ENCODE measurements at places on chromosomes 2 and 18. TPM values are rescaled to one million over a fixed set of nuclear protein-coding genes. Genes with fewer than 3 reads are reported as not detected.

GRCh38 chr2:7887441-7887840 is 794.4 kb upstream of the ID2 start:
- no peak for DNase-seq

GRCh38 chr18:35835833-35836232 is 136.6 kb upstream of the RMP24 start:
- DNase-seq = no peak

Gene SLC23A3
- total RNA-seq = 2.6 TPM

Gene C1QL2
- total RNA-seq = not detected

DNA sequence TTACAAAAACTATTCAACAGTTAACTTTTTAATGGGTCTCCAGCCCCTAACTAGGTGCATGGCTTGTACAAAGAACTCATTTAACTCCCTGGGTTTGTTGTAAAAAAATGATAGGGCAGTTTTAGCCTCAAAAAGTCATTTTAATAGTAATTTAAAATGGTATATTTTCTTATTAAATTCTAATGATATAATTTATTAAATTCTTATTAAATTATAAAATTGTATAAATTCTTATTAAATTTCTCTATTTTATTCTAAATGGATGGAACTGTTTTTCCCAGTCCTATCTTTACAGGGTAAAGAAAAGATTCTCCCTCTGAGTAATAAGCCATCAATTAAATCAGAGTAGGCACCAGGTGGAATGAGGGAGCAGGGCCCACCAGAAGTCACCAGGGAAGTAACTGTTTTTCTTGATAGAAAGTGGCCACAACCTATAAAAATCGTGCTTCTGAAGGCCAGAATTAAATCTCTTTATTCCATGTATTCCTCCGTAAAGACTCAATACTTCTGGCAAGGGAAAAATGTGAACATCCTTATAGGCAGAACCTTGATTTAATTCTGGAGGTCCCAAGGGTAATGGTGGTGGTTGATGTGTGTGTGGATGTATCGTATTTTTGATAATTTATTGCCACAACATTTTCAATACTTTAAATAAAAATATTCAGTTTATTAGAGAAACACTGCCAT is 814 bp downstream of the FKBP7 start:
- DNase-seq = no peak

Gene KLHL14
- not detected for total RNA-seq

Gene HOXD12
- total RNA-seq = not detected

Gene IL36G
- total RNA-seq = not detected

DNA sequence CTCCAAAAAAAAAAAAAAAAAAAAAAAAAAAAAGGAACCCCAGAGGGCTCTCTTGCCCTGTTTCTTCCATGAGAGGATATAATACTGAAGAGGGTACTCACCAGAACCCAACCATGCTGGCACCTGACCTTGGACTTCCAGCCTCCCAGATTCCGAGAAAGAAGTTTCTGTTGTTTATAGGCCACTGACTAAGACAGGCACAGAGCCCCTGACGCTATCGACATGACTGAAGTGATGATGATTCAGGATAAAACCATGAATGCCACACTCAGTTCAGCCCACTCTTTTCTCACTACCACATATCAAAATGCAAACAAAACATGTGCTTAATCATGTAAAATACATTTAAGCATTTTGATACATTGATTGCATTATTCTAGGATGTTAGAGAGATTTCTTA is 66.1 kb upstream of the CDCA7 start:
- DNase-seq = no peak

Gene TUBB8B
- not detected for total RNA-seq

Gene VWA3B
- total RNA-seq = not detected

GRCh38 chr2:164287056-164287455 is 334.2 kb downstream of the GRB14 start:
- DNase-seq = no peak

Gene AQP12B
- not detected for total RNA-seq

DNA sequence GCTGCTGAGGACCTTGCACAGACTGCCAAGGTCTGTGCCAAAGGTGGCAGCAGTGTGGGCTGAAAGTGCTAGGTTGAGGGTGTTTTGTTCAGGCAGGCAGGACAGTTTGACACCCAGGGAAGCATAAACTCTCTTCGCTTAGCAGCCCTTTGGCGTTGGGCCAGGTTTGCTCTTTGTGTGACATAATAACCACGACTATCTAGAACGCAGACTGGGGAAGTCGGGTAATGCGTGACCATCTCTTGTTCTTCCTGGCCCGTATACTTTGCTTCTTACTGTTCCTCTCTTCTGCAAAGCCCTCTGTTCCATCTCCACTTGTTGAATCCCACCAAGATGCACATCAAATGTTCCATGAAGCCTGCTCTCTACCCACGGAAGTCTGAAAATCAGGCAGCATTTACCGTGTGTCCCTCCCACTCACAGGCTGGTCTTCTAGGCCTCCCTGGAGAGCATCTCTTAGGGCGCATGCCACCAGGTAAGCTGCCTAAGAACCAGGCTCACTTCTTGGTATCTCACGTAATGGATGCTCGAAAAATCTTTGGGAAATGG is 96.7 kb upstream of the LMAN1 start:
- no peak for DNase-seq

DNA sequence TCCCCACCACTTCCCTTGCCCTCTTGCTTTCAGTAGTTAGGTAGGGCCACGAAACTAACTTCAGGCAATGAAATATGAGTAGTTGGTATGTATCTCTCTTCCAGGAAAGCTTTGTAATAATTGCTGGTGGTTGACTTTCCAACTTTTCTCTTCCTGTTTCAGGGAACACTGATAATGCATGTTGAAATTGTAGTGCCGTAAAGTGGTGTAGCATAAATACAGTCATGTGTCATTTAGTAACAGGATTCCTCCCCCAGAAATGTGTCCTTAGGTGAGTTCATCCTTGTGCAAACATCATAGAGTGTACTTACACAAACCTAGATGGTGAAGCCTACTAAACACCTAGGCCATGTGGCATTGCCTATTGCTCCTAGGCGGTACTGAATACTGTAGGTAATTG is 429.2 kb downstream of the PID1 start:
- no peak for DNase-seq

DNA sequence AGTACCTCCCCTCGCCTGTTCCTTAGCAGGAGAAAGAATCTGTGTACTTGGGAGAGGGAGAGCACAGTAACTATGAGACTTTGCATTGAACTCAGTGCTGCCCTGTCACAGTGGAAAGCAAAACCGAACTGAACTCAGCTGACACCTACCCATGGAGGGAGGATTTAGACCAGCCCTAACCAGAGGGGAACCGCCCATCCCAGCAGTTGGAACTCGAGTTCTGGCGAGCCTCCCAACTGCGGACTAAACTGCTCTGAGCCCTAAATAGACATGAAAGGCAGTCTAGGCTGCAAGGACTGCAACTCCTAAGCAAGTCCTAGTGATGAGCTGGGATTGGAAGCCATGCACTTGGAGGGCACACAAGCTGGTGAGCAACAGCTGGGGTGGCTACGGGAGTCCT is 110.4 kb downstream of the GRB14 start:
- DNase-seq = no peak

Gene IL1F10
- total RNA-seq = not detected

Gene ELOA2
- total RNA-seq = not detected

DNA sequence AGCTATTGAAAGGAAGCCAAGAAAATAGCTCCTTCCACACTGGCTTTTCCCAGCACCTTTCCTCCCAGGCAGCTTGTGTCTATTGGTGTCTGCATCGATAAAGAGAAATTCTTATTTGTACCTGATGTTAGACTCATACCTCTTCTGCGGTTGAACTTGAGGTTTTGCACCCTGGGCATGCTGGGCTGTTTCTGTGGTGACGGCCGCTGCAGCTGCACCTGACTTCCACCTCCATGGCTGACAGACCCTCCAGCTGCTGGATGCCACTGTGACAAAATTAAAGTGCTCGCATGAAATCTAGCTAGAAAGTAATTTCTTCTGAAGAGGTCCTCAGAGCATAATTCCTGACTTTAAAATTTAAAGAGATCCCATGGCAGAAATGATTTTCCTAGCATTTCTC is 6.6 kb downstream of the FECH start:
- DNase-seq = no peak

Gene TEX44
- not detected for total RNA-seq

DNA sequence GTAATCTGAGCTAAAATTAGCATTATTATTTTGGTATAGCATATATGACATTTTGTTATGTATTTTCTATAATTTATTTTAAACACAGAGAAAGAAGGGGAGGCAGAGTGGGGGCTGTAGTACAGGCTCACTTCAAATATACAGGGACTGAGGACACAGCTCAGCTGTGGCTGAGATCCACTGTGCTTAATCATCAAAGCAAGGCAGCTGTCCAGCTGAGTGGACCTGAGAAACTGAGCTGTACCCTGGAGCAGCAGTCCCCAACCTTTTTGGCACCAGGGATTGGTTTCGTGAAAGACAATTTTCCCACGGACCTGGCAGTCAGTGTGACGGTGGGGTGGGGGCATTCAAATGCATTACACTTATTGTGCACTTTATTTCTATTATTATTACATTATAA is 687.2 kb downstream of the RNF144A start:
- DNase-seq = no peak

Gene ACKR3
- 1.6 TPM for total RNA-seq

DNA sequence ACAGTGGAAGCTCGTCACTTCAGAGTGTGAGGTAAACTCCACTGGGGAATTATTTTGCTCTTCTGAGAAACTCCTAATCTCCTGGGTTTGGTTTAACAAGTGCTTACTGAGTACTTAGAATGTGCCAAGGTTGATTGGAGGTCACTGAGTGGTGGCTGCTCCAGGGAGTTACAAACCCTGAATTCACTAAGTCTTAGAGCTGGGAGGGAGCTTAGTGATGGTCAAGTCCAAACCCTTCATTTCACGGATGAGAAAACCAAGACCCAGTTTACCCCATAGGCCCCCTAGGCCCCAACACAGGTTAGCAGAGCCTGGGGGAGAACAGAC is 52.0 kb downstream of the SLC4A5 start:
- no peak for DNase-seq

- no peak for DNase-seq
Observed at GRCh38 chr2:201827621-201828020, 21.3 kb downstream of the CDK15 start.

Gene PREPL
- 37.0 TPM for total RNA-seq

DNA sequence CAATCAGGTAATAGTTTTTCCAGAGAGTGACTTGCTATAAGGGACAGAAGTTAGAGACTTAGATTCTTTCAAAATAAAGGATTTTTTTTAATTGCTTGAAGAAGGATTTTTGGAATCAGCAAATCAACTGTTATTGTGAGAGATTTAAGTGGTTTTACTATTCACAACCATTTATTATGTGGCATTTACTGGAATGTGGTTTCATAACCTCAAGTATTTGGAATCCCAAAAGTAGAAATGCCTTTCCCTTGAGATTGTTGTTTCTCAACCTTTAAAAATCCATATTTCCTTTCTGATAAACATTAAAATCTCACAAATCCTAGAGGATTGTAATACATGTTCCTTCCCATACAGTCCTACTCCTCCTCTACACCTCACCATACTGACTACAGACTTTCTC is 5.0 kb downstream of the TANK start:
- DNase-seq = no peak

Measured in CD8-positive, alpha-beta memory T cell (primary cell).